ENCODE measurements at places on chromosomes 2 and 18.

DNA sequence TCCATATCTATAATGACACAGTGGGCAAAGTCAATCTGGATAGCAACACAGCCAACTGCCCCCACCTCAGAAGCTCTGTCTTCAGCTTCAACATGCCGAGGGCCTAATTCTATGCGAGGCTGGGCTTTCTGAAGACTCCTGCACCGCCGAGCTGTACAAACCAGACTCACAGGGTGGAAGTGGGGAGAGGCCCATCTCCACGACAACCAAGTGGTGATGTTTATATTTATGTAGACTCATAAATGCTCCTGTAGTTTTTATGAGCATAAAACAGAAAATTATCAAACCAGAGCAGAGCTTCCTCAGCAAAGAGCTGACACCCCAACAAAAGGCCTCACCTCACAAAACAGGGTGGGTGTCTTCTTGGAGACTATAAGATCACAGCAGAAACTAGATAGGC is 77.0 kb upstream of the LGALSL start:
- no peaks in the 10 kb centered on the region for H3K4me1 ChIP-seq
- H3K27ac ChIP-seq = no peak overlapping the region
- no peak for DNase-seq
- H3K36me3 ChIP-seq = no peaks in the 10 kb centered on the region
- no peaks in the 10 kb centered on the region for H3K27me3 ChIP-seq

- H3K4me1 ChIP-seq = peaks cover 28% of the 10 kb centered on the region
- H3K36me3 ChIP-seq = peaks cover 5% of the 10 kb centered on the region
- DNase-seq = peak; percentile 58
- no peaks in the 10 kb centered on the region for H3K27me3 ChIP-seq
- H3K4me3 ChIP-seq = peak overlapping the region; percentile 85
Observed at GRCh38 chr2:218397820-218398436, 1.7 kb upstream of the CTDSP1 start.

DNA sequence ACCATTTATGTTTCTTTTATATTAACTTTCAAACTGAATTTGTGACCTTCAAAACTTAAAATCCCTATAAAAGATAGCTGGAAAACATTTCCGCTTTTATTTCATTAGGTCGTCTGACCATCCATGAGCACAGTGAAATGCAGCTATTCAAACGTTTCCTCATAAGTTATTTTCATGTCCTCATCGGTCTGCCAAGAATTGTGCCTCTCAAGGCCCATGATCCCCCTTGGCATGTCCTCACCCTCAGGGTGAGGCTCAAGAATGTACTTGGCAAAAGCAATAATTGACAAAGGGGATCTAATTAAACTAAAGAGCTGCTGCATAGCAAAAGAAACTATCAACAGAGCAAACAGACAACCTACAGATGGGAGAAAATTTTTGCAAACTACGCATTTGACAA is 12.4 kb downstream of the SLC66A2 start:
- no peak overlapping the region for H3K27ac ChIP-seq
- DNase-seq = no peak
- no peaks in the 10 kb centered on the region for H3K4me1 ChIP-seq
- no peaks in the 10 kb centered on the region for H3K27me3 ChIP-seq

- no peak for DNase-seq
- H3K27me3 ChIP-seq = no peaks in the 10 kb centered on the region
- H3K4me1 ChIP-seq = peaks cover 57% of the 10 kb centered on the region
Observed at GRCh38 chr18:62878305-62878704, 163.0 kb downstream of the PHLPP1 start.

DNA sequence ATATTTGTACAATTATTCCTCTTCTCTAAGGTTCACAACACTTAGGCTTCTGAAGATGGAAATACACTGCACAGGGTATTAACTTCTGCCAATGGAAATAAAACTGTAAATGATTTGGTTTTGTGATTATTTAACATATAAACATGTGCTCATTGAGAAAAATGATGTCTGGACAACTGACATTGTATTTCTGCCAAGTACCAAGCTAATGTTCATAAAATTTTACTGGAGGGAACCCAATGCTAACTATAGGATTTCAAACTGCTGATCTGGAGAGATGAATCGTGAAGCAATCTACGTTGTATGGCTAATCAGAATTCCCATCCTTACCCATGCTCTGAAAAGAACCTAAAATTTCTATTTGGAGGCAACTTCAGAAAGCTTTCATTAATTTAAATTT is 279.7 kb downstream of the NRXN1 start:
- H3K4me3 ChIP-seq = no peak overlapping the region
- DNase-seq = no peak
- no peaks in the 10 kb centered on the region for H3K36me3 ChIP-seq
- H3K4me1 ChIP-seq = no peaks in the 10 kb centered on the region

- no peak overlapping the region for H3K27ac ChIP-seq
- no peaks in the 10 kb centered on the region for H3K4me1 ChIP-seq
- no peak overlapping the region for H3K4me3 ChIP-seq
- no peaks in the 10 kb centered on the region for H3K27me3 ChIP-seq
Observed at GRCh38 chr2:86650188-86650587, 26.5 kb upstream of the RNF103 start.

GRCh38 chr2:38528534-38528933 is 74.2 kb downstream of the HNRNPLL start:
- DNase-seq = no peak
- no peak overlapping the region for H3K27ac ChIP-seq
- H3K4me1 ChIP-seq = peaks cover 10% of the 10 kb centered on the region
- peak overlapping the region; percentile 39 for H3K4me3 ChIP-seq
- H3K36me3 ChIP-seq = no peaks in the 10 kb centered on the region

DNA sequence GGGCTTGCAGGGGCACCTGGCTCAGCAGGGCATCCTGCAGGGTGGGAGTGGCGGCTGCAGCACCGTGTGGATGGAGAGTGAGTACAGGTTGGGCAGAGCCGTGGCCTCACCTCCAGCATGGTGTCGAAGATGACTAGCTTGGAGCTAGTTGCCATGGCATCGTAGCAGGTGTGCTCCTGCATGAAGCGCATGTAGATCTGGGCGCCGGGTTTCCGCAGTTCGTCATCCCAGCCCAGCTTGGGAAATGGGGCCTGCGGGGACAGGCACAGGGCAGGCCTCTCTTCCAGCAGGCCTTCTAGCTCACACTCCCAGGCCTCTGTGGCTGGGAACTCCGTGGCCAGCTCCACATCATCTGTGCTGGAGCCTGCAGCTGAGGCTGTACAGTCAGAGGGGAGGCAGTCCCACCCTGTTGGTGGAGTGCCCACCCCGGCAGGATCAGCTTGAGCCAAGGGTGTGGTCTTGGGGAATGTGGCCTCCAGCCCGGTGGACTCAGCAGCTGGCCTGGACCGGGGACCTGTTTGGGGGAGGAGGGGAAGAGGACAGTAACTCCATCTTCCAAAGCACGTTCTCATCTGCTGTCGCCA is 1.6 kb downstream of the PRKAG3 start:
- H3K4me1 ChIP-seq = peaks cover 35% of the 10 kb centered on the region
- no peaks in the 10 kb centered on the region for H3K27me3 ChIP-seq
- no peaks in the 10 kb centered on the region for H3K36me3 ChIP-seq
- H3K27ac ChIP-seq = no peak overlapping the region
- H3K4me3 ChIP-seq = no peak overlapping the region
- DNase-seq = no peak

DNA sequence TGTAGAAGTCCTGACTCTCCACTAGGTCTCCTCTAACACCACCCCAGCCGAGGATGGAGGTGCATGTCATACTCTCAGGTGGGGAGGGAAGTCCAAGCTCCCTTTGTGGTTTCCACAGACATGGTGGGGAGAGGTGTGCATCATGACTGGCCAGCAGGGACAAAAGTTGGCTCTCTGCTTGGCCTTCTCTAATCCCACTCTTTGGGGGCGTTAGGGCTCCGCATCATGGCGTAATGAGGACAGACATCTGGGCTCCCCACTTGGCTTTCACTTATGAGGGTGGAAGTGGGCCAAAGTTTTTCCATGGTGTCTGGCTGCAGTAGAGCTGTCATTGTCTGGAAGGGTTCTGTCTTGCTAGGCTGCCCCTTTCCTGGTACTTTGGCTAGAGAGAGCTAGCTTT is 80.7 kb upstream of the DAPL1 start:
- H3K36me3 ChIP-seq = no peaks in the 10 kb centered on the region
- H3K27me3 ChIP-seq = no peaks in the 10 kb centered on the region
- no peak overlapping the region for H3K4me3 ChIP-seq
- no peak for DNase-seq
- no peak overlapping the region for H3K27ac ChIP-seq
- H3K4me1 ChIP-seq = no peaks in the 10 kb centered on the region

GRCh38 chr2:6183226-6183625 is 491.0 kb downstream of the SOX11 start:
- H3K4me1 ChIP-seq = no peaks in the 10 kb centered on the region
- no peak for DNase-seq
- no peaks in the 10 kb centered on the region for H3K36me3 ChIP-seq

DNA sequence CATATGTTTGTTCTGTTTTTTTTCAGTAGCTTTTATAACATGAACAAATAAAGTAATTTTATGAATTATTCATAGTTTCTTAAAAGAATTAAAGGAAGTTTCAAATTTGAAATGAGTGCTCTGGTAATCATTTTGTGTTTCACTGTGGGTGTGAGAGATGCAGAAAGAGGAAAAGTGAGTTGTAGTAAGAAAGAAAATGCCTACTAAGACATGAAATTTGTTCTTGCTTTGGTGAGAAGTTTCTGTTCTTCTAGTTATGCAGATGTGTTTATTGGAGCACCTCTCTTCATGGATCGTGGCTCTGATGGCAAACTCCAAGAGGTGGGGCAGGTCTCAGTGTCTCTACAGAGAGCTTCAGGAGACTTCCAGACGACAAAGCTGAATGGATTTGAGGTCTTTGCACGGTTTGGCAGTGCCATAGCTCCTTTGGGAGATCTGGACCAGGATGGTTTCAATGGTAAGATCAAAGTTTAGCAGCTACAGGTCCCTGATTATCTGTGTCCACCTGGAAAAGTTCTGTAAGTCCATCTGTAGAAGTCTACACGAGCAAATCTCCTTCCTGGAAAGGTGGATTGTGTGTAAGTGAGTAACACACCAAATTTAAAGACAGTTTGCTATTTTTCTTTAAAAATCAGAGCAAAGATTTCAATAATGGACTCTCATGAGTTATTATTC is 51.4 kb downstream of the ITGAV start:
- H3K4me3 ChIP-seq = no peak overlapping the region
- no peak for DNase-seq
- no peak overlapping the region for H3K27ac ChIP-seq
- no peaks in the 10 kb centered on the region for H3K4me1 ChIP-seq

GRCh38 chr2:207235621-207236020 is 69.9 kb upstream of the KLF7 start:
- no peak overlapping the region for H3K4me3 ChIP-seq
- H3K27ac ChIP-seq = no peak overlapping the region
- H3K27me3 ChIP-seq = no peaks in the 10 kb centered on the region
- DNase-seq = no peak

DNA sequence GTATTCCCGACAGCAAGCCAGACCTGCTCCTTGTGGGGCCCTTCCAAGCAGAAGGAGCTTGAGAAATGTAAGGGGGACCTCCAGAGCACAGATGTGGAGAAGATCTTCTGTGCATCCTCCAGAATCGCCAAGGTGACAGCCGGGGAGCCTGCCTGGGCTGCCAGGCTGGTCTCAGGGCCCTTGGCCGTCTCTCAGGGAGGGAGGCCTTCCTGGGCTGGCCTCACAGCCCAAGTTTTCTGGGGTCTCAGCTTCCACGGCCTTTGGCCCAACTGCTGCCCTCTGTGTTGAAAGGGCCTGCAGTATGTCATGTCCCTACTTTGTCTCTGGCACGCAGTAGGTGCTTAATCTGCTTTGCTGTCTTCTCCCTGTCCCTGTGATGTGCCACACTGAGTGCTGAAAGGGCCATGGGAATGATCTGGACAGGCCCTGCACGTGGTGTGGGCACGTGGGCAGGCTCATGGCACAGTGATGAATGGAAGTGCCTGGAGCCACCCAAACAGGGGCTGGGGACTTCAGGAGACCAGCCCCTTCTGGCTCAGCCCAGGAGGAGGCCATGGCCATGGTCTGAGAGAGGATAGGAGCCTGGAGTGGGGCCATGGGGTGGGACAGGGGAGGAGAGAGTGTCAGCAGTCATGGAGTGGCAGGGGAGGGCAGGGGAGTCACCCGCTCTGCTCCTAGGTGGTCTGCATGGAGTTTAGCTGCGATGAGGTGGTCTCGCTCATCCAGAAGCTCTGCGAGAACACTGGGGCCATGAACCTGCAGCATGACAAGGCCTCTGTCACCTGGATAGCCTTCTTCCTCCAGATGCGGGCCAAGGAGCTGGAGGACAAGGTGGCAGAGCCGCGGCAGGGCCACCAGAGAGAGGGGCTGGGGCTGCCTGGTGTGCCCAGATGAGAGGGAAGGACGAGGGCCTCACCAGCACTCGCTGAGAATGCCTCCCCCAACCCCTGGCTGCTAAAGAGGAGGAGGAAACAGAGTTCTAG is 35.4 kb downstream of the HJURP start:
- no peaks in the 10 kb centered on the region for H3K27me3 ChIP-seq
- H3K4me1 ChIP-seq = no peaks in the 10 kb centered on the region
- no peaks in the 10 kb centered on the region for H3K36me3 ChIP-seq
- H3K4me3 ChIP-seq = no peak overlapping the region
- no peak overlapping the region for H3K27ac ChIP-seq
- no peak for DNase-seq

DNA sequence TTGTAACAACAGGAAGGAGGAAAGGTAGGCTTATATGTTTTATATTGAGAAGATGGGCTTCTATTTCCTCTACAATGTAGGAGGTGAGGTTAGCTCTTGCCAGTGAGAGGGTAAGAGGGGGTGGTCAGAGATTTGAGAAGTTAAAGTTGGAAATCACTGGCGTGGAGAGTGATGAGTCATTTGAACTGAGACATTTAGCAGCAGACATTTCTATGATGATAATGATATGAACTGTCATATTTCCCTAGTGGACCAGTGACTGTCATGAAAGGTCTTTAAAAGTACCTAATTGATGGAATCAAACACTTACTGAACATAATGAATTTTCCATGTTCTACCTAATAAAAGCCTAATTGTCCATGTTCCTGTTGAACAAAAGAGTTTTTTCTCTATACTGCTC is 126.1 kb downstream of the FAM161A start:
- no peak for DNase-seq
- no peaks in the 10 kb centered on the region for H3K36me3 ChIP-seq
- peaks cover 4% of the 10 kb centered on the region for H3K4me1 ChIP-seq
- no peak overlapping the region for H3K27ac ChIP-seq

GRCh38 chr2:181124497-181124896 is 144.1 kb downstream of the UBE2E3 start:
- H3K27me3 ChIP-seq = no peaks in the 10 kb centered on the region
- no peaks in the 10 kb centered on the region for H3K4me1 ChIP-seq
- H3K27ac ChIP-seq = no peak overlapping the region
- H3K36me3 ChIP-seq = no peaks in the 10 kb centered on the region

GRCh38 chr2:197862246-197862955 is 58.0 kb downstream of the PLCL1 start:
- H3K4me3 ChIP-seq = no peak overlapping the region
- no peaks in the 10 kb centered on the region for H3K36me3 ChIP-seq
- no peak for DNase-seq
- H3K4me1 ChIP-seq = no peaks in the 10 kb centered on the region
- peaks cover 9% of the 10 kb centered on the region for H3K27me3 ChIP-seq
